ENCODE measurements at places on chromosomes 5 and 9. TPM values are rescaled to one million over a fixed set of nuclear protein-coding genes. Genes with fewer than 3 reads are reported as not detected.

- H3K36me3 ChIP-seq, result no peaks in the 10 kb centered on the region
- no peak overlapping the region for H3K27ac ChIP-seq
- H3K4me1 ChIP-seq, result no peaks in the 10 kb centered on the region
- no peaks in the 10 kb centered on the region for H3K27me3 ChIP-seq
These were observed 55.2 kb upstream of the TMEM215 start for GRCh38 chr9:32728181-32728580.

DNA sequence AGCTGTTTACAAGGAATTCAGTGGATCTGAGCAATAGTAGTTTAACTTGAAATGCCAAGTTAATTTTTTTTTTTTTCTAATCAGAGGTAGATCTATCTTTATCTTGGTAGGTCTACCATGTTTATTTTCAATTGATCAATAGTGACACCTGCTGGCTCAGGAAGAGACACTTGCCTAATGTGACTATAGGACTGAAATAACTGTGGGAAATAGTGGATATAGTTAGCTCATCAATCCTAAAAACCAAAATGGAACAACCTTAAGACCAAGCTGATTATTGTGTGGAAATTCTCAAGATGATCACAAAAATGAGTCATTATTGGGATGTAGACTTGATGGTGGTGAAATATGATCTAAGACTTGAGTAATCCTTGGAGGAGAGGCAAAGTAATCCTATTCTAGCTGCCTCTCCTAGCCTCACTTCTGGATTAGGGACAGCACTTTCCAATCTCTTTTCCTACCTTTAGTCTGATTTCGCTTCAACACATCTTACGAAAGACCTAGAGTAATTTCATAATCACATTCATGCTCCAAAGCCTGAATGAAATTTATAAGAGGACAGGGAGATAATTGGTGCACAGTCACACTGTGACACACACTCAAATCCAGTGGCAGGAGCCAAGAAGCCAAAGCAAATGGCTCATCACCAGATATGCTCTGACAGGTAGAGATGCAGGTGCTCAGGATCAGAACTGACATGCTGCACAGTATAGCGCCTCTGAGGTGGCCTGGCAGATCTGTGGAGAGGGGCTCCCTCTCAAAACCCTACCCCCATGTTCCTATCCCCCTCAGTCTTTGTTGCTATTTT lies 156.3 kb downstream of the HMHB1 start:
- H3K4me3 ChIP-seq, result no peak overlapping the region
- no peak overlapping the region for H3K27ac ChIP-seq
- H3K36me3 ChIP-seq, result no peaks in the 10 kb centered on the region
- no peaks in the 10 kb centered on the region for H3K27me3 ChIP-seq
- H3K4me1 ChIP-seq, result no peaks in the 10 kb centered on the region

DNA sequence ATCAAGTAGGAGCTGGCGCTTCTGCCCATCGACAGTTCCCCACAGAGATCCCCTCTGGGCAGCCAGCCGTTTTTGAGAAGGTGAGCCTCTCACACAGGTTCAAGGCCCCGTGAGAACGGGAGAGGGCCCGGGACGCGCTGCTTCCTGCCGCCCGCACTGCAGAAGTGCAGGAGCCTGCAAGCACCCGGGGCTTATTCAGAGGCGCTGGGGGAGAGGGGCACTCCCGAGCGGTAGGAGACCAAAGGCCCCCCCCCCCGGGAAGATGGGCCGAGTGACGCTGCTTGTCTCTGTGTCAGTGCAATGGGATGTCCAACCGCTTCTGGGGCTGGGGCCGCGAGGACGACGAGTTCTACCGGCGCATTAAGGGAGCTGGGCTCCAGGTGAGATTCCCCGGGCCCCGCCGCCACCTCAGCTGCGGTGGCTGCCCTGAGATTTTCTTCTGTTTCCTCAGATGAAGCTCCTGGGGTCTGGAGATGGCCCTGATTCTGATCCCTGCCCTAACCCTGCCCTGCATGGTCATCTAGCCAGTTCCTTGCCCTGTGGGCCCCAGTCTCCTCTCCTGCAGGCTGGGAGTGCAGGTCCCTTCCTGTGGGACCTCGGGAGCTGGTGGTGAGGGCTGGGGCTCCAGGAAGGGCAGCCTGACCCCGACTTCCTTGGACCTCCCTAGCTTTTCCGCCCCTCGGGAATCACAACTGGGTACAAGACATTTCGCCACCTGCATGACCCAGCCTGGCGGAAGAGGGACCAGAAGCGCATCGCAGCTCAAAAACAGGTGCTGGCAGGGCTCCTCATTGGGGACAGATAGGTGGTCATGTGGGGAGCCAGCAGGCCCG lies 8.5 kb downstream of the B4GALT7 start:
- peaks cover 7% of the 10 kb centered on the region for H3K36me3 ChIP-seq
- no peaks in the 10 kb centered on the region for H3K27me3 ChIP-seq
- no peak overlapping the region for H3K27ac ChIP-seq
- peaks cover 12% of the 10 kb centered on the region for H3K4me1 ChIP-seq

DNA sequence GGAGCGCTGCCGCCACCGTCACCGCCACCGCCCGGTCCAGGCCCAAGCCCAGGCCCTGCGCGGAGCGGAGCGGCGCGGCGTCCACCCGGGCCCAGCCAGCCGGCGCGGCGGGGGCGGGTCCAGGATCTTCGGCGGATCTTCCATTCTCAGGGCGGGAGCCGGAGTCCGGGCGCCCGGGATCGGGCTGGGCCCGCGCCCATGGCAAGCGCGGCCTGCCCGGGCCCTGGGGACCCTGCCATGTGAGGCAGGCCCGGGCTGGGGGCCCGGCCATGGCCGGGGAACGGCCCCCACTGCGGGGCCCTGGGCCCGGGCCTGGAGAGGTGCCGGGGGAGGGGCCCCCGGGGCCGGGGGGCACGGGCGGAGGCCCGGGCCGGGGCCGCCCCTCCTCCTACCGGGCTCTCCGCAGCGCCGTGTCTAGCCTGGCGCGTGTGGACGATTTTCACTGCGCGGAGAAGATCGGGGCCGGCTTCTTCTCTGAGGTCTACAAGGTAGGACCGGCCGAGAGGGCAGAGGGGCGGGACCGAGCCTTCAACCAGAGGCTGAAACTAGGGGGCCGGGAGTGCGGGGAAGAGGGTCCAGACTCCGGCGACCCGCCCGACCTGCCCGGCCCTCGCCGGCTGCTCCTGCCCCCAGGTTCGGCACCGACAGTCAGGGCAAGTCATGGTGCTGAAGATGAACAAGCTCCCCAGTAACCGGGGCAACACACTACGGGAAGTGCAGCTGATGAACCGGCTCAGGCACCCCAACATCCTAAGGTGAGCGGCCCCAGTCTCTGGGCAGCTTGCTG lies 482 bp downstream of the TESK1 start:
- peak overlapping the region; percentile 81 for H3K4me3 ChIP-seq
- H3K4me1 ChIP-seq, result no peaks in the 10 kb centered on the region
- H3K27me3 ChIP-seq, result no peaks in the 10 kb centered on the region

GRCh38 chr5:104344809-104345208 lies 782.2 kb upstream of the NUDT12 start:
- no peaks in the 10 kb centered on the region for H3K27me3 ChIP-seq
- H3K4me3 ChIP-seq, result no peak overlapping the region
- H3K36me3 ChIP-seq, result no peaks in the 10 kb centered on the region

The TMEM250 gene
- 30.5 TPM for total RNA-seq

The BTNL8 gene
- total RNA-seq, result not detected

The SPATA31C1 gene
- total RNA-seq, result not detected

GRCh38 chr5:74567411-74567995 lies 73.0 kb downstream of the ENC1 start:
- H3K27me3 ChIP-seq, result no peaks in the 10 kb centered on the region
- DNase-seq, result no peak
- no peaks in the 10 kb centered on the region for H3K36me3 ChIP-seq
- H3K4me3 ChIP-seq, result no peak overlapping the region
- no peak overlapping the region for H3K27ac ChIP-seq

DNA sequence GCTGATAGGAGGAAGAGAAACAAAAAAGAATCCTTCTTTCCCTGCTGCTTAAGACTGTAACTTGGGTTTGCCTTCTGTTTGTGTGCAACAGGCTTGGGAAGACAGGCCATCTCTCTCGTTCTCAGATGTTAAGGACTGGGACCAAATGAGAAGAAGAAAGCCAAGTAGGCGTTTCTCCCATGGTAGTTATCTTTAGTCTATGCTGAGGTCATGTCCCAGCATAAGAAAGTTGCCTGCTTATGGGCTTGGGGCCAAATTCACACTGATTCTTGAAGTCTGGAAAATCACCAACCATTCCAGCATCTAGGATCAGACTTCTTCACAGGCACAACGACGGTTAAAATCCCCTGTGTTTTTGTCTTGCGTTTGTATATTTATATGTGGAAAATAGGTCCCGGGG lies 44.2 kb upstream of the PALM2AKAP2 start:
- H3K4me3 ChIP-seq, result no peak overlapping the region
- H3K27me3 ChIP-seq, result no peaks in the 10 kb centered on the region
- peaks cover 12% of the 10 kb centered on the region for H3K4me1 ChIP-seq
- DNase-seq, result no peak

The LIX1 gene
- total RNA-seq, result 2.4 TPM

DNA sequence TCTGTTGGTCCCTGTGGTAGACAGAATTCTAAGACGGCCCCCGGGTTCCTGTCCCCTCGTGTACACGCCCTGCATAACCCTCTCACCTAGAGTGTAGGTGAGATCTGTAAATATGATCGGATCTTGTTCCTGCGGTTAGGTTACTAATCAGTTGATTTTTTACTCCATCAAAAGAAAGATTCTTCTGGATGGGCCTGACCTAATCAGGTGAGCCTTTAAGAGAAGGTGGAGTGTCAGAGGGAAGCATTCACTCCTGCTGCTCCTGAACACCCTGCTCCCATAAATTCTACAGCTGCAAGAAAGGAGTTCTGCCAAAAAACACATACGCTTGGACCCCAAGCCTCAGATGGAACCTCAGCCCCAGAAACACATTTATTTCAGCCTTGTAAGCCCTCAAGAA lies 15.6 kb upstream of the FUBP3 start:
- no peaks in the 10 kb centered on the region for H3K4me1 ChIP-seq
- no peak for DNase-seq
- H3K36me3 ChIP-seq, result no peaks in the 10 kb centered on the region
- H3K4me3 ChIP-seq, result no peak overlapping the region
- H3K27me3 ChIP-seq, result no peaks in the 10 kb centered on the region

The IL9 gene
- not detected for total RNA-seq

GRCh38 chr5:128378632-128379031 lies 159.4 kb downstream of the FBN2 start:
- no peak overlapping the region for H3K27ac ChIP-seq
- no peak for DNase-seq
- no peaks in the 10 kb centered on the region for H3K4me1 ChIP-seq
- H3K4me3 ChIP-seq, result no peak overlapping the region

- DNase-seq, result no peak
- no peak overlapping the region for H3K4me3 ChIP-seq
- H3K27me3 ChIP-seq, result no peaks in the 10 kb centered on the region
- H3K27ac ChIP-seq, result no peak overlapping the region
These were observed 31.2 kb upstream of the MINAR2 start for GRCh38 chr5:129716651-129717050.

DNA sequence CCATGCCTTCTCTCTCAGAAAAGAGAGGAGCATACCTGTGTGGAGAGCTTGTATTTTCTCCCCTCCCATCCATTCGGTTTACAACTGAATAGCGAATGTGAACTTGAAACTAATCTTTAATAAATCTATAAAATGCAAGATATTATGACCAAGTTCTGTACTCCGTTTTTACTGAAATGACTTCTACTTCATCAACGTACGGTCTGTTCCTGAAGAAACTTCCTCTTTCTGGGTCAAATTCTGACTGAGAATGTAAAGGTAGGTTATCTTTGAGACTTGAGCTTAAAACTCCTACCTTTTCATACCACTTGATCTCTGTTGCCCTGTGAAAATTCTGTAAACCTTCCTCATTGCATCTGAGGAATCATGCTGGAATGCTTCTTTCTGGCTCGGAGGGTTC lies 4.2 kb upstream of the CTNNAL1 start:
- no peak overlapping the region for H3K27ac ChIP-seq
- peaks cover 13% of the 10 kb centered on the region for H3K4me1 ChIP-seq
- H3K27me3 ChIP-seq, result no peaks in the 10 kb centered on the region
- no peaks in the 10 kb centered on the region for H3K36me3 ChIP-seq

All from sigmoid colon (tissue), 7 donors.